Stimulated activated CD4-positive, alpha-beta T cell treated with anti-CD3 and anti-CD28 coated beads, Interleukin-1b, Interleukin-23, amount 100 ng/mL, for 1 hour (primary cell): ENCODE measurements at places on chromosomes 2 and 18.

DNA sequence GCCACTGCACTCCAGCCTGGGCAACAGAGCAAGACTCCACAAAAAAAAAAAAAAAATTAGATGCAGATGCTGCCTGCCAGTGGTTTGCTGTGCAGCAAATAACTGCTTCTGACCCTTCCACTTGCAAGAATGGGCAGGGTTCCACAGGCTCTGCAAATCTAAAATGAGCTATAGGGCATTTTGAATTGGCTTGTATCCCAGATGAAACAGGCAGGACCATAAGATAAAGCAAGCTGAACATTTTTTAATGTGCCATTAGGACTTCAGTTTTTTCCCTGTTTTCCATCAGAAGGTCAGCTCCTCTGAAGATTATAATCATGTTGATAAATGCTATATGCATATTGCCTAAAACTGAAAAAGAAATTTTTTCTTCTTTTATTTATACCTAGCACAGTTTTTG, 15.7 kb upstream of the FZD7 start:
- DNase-seq = no peak

GRCh38 chr18:13112982-13113381, 105.6 kb upstream of the LDLRAD4 start:
- DNase-seq = no peak

DNA sequence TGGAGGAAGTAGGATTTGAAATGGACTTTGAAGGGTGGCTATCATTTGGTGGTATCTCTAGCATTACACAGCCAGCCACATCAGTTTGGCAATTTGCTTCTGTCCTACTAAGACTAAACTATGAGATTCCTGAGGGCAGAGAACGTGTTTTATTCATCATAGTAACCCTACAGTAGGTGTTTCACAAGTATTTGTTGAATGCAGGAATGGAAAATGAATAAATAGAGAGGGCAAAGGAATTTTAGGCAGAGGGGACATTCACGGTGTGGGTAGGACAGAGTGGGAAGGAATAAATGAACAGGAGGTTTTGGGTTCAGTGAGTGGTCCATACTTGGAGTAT, 15.7 kb upstream of the GPR39 start:
- no peak for DNase-seq

- no peak for DNase-seq
These were observed 29.5 kb downstream of the KIAA2012 start for GRCh38 chr2:202102425-202103000.

DNA sequence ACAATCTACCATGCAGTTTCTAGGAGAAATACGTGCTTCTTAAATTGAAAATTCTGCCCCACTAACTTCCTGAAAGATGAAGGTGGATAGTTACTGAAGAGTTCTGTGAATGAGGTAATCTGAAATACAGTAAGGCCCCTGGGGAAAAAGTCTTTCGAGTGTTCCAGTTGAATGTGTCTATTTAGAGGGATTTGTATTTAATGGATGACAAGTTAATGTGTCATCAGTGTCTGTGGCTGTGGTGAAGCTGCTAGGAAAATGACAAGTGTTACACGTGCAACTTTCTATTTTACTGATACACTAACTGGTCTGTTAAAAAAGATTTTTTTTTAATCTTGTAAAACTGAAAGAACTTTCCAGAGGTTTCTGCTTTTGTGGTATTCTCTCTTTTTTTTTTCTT, 384.6 kb downstream of the STK39 start:
- DNase-seq = no peak

GRCh38 chr2:82656420-82656819, 1802.7 kb downstream of the SUCLG1 start:
- DNase-seq = no peak

GRCh38 chr18:79706006-79706405, 26.4 kb downstream of the CTDP1 start:
- no peak for DNase-seq

DNA sequence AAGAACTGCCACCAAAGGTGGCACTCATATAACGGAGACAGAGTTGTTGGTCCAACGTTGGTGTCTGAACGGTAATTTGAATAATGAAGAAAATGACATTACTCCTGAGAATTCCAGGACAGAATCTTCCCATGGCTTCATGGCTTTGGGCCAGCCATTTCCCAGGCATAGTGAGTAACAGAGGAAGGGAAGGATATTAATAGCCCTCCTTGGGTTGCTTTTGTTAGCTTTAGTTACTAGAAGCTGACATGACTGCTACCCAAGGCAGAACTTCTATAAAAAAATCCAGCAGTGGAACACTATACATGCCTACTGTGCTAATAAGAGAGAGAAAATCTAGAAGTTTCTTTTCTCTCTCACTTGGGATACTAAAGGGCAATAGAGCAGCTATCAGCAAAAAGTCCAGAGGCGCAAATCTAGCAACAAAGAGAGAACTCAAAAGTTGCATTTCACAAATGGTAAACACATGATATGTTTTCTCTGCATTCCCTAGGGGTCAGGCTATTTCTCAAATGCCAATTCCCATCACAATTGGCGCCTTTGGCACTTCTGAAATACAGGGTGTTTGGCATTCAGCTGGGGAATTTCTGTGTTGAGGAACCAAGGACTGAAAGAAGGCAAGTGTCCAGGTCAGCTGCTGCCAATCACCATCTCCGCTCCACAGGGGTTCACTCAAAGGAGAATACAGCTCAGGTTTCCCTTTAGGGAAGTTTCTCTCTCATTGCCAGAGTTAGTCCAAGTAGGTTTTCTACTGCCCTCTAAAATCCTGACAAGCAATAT, 160.8 kb upstream of the KYNU start:
- DNase-seq = no peak

DNA sequence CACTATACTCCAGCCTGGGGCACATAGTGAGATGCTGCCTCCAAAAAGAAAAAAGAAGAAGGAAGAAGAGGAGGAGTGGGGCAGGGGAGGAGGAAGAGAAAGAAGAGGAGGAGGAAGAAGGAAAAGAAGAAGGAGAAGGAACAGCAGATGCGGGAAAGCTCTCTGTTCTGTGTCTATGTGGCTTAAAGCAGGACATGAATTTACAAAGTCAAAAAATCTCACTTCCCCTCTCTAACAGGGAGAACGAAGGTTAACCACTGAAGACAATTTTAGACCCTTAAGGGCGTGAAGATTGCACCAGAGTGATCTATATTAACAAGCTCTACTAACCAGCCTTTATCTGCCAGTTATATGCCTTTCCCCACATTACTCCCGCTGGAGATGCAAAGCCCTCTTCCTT, 258.9 kb downstream of the METTL4 start:
- DNase-seq = no peak

- DNase-seq = no peak
These were observed 12.3 kb downstream of the TOGARAM2 start for GRCh38 chr2:28993206-28993960.

- no peak for DNase-seq
These were observed 176.7 kb downstream of the MTX2 start for GRCh38 chr2:176445956-176446355.

DNA sequence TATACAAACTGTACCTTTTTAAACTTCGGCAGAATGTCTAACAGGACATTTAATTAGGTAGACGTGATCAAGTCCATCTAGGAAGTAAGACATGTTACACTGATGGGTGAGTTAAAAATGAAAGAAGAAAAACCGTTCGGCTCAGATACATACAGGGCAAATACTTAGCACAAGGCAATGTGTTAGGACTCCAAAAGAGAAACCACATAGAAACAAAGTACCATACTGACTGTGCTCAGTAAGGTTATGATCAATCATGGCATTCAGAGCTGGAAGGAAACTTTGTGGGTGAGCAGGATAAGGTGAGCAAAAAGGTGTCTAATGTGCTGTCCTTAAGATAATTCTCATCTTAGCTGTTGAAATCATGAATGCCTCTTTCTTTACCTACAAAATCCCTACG, 211.9 kb downstream of the STK39 start:
- no peak for DNase-seq

- DNase-seq = no peak
These were observed 64.7 kb downstream of the STK39 start for GRCh38 chr2:168182550-168183249.

DNA sequence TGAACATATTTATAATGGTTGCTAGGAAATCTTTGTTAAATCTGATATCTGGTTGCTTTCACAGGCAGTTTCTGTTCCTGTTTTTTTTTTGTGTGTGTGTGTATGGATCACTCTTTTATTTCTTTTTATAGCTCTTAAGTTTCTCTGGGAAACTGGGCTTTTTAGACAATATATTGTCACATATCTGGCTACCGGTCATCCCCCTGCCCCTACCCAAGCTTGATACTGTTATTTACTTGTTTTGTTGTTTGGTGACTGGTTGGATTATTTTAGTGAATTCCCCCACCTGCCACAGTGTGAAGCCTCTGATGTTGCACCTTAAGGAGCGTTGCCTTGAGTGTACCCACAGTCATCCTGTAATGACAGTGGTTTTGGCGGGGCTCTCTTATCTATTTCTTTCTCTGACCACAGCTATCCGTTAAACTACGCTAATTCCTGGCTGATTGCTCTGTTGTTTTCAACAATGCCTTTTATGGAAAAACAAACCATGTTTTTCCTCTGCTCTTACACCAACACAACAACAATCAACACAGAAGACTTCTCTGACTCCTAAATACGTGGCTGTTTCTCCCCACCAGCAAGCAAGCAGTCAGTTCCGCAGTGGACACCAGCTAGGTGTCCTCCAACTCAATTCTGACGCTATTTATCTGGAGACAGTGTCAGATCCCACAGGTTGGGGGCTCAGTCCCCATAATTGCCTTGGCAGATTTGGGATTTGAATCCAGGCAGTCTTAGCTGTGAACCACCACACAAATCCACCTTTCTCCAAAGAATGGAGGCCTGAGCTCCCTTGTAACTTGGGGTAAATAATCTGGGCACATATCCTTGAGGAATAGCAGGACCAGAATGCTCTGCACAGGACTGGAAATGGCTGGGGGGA, 10.9 kb downstream of the GNLY start:
- DNase-seq = no peak

DNA sequence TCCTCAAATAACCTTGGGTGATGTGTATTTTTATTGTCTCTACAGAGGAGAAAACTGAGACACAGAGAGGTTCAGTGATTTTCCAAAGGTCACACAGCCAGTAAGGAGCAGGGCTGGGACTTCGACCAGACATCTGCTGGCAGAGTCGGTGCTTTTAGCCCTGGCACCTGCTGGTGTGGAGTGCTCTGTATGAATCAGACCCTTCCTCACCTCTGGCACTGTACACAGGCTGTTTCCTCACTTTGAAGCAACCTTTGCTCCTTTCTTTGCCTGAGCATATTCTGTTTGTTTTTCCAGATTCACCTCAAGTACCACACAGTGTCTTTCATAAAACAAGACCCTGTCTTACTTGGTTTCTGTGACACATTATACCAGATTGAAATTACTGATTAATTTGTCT, 107.9 kb downstream of the DPP10 start:
- DNase-seq = no peak

GRCh38 chr2:17747684-17748452, 5.7 kb downstream of the SMC6 start:
- DNase-seq = no peak

DNA sequence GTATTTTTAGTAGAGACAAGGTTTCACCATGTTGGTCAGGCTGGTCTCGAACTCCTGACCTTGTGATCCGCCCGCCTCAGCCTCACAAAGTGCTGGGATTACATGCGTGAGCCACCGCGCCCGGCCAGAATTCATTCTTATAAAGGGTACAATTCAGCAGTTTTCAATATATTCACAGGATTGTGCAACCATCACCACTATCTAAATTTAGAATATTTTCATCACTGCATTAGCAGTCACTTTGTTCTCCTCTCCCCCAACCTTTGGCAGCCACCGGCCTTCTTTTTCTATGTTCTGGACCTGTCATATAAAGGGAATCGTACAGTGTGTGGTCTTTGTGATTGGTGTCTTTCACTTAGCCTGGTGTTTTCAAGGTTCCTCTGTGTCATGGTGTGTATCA, 40.7 kb downstream of the TCF7L1 start:
- no peak for DNase-seq

DNA sequence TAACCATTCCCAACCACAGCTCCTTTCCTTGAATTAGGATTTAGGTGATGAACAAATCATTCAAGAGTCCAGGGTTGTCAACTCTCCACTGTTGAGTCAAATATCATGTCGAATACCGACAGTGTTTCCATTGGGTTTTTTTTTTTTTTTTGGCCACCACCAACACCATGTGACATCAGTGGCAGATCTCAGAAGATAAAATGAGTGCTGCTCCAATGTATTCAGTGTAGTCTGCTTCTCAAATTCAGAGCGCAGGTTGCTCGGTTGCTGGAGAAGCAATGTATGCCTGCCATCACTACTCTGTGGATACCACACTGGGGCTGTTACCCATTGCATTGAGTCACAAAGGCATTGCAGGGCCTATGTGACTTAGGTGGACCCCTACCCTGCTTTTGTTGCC, 10.8 kb upstream of the ATL2 start:
- no peak for DNase-seq
